ENCODE measurements at places on chromosomes 7 and 10. TPM values are rescaled to one million over a fixed set of nuclear protein-coding genes. Genes with fewer than 3 reads are reported as not detected.

DNA sequence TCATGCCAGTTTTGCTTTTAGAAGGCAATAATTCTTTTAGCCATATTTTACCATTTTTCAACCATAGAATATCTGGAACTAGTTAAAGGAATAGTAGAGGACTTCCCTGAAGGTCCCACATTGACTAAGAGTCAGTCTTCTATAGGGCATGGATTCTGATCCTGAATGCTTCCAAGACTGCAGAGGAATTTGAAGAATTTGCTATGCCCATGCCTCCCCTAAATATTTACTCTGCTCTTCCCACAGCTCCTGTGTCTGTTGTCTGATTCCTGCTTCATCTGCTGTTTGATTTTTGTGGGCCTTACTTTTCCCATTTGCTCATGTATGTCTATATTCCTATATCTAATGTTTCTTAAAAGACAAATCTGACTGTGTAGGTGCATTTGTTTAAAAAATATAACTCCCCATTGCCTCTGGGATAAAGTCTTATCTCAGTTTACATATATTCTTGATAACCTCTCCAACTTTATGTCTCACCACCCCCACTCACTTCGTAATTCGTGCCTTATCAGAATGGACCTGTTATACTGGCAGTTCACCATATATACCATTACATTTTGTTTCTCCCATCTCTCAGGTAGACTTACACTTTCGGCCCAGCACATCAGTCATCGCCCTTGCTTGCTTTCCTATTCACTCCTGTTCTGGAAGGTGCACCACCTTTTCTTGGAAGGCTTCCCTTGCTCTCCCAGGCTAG, 33.9 kb downstream of the LRRC4 start:
- H3K27ac ChIP-seq, result no peak overlapping the region
- no peak for DNase-seq
- H3K27me3 ChIP-seq, result no peaks in the 10 kb centered on the region
- H3K4me3 ChIP-seq, result no peak overlapping the region
- peaks cover 6% of the 10 kb centered on the region for H3K36me3 ChIP-seq
- H3K4me1 ChIP-seq, result peaks cover 61% of the 10 kb centered on the region

The FAM25G gene
- total RNA-seq, result not detected

The CFAP70 gene
- 2.2 TPM for total RNA-seq

- no peaks in the 10 kb centered on the region for H3K27me3 ChIP-seq
- peak; percentile 87 for DNase-seq
- H3K36me3 ChIP-seq, result no peaks in the 10 kb centered on the region
- H3K4me1 ChIP-seq, result peaks cover 14% of the 10 kb centered on the region
Measured at GRCh38 chr7:47179812-47180515, 401.9 kb downstream of the TNS3 start.

GRCh38 chr10:36759141-36759805, 366.1 kb upstream of the ANKRD30A start:
- H3K27ac ChIP-seq, result no peak overlapping the region
- H3K4me3 ChIP-seq, result no peak overlapping the region
- H3K4me1 ChIP-seq, result no peaks in the 10 kb centered on the region
- DNase-seq, result peak; percentile 20
- no peaks in the 10 kb centered on the region for H3K27me3 ChIP-seq

DNA sequence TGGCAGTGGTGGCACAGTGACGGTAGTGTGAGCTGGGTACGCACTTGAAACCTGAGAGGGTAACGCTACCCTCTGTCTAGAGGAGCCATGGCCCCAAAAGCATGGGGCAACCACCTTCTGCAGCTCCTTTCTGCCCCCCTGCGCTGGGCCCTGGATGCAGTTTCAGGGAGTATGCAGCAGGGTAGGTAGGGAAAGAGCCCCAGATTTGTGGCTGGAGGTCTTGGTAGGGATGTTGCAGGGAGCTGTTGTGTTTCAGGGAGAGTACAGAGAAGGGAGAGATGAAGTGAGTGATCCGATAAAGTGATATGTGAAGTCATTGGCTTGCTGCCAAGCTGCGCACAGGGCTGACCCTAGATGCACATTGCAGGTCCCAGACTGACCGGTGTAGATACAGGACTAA, 2.7 kb upstream of the PGAM2 start:
- no peak for DNase-seq
- no peak overlapping the region for H3K4me3 ChIP-seq
- peaks cover 60% of the 10 kb centered on the region for H3K4me1 ChIP-seq
- H3K27me3 ChIP-seq, result no peaks in the 10 kb centered on the region
- H3K36me3 ChIP-seq, result peaks cover 6% of the 10 kb centered on the region

DNA sequence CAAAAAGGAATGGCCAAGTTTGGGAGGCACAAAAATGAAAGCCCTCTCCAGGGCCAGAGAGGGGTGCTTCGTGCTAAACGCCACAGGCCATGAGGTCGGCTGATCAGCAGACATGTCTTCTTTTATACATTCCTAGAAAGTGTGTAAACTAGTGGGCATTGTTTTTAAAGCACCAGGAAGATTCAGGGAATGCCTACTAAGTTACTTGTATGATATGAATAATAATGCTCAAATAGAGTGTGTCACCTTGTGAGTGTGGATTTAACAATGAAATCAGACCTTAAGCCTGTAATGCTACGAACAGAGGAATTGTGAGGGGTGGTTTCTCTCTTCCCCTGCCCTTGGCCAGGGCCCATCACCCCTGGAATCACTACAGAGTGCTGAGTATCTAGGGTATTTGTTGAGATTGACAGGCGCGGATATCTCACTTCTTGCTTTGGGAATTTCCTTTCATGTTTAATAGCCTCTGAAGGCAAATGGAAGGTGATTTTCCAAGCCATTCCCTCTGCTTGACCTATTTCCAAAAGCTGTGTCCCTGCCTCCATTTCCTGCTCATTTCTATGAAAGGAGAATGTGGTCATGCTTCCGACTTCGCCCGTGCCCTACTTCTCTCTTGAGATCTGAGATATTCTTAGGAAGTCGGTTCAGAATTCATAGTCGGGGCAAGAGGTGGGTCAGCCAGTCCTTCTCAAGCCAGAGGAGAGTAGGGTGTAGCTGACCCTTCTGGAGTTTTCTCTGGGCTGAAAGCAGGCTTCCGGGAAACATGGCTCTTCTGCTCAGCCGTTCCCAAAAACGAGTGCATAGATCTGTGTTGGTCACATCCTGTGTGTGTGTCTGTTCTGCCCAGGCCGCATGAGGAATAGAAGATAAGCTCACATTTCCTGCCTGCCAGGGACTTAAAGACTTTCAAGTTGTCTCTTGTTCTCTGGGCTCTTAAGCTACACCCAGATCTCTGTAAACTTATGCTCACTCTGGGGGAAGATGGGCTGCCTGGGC, 167.8 kb upstream of the ITGB1 start:
- no peaks in the 10 kb centered on the region for H3K36me3 ChIP-seq
- no peak for DNase-seq
- H3K27me3 ChIP-seq, result no peaks in the 10 kb centered on the region
- peaks cover 12% of the 10 kb centered on the region for H3K4me1 ChIP-seq
- no peak overlapping the region for H3K4me3 ChIP-seq

DNA sequence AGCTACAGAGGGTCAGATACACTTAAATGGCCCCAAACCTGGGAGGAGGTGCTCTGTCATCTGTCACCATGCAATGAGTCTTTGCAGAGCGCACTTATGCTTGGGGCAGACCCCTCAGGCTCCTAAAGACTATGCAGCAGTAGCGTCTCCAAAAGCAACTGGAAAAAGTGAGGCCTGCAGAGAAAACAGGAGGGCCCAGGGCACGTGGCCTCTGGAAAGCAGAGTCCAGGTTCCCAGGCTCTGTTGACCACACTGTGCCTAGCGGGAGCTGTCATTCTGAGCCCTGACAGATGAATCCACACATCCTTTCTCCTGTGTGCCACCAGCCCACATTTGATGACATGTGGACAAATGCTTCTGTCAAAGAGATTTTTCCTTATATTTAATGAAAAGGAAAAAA, 66.4 kb downstream of the MINDY4 start:
- H3K27me3 ChIP-seq, result no peaks in the 10 kb centered on the region
- no peak overlapping the region for H3K27ac ChIP-seq
- DNase-seq, result no peak
- no peaks in the 10 kb centered on the region for H3K4me1 ChIP-seq
- peaks cover 8% of the 10 kb centered on the region for H3K36me3 ChIP-seq

- H3K36me3 ChIP-seq, result no peaks in the 10 kb centered on the region
- no peak overlapping the region for H3K27ac ChIP-seq
- peaks cover 5% of the 10 kb centered on the region for H3K4me1 ChIP-seq
- H3K4me3 ChIP-seq, result no peak overlapping the region
- no peak for DNase-seq
Measured at GRCh38 chr7:101547022-101547915, 81.8 kb downstream of the MYL10 start.

The OR2A12 gene
- not detected for total RNA-seq

- H3K36me3 ChIP-seq, result no peaks in the 10 kb centered on the region
- H3K4me1 ChIP-seq, result no peaks in the 10 kb centered on the region
- H3K27me3 ChIP-seq, result no peaks in the 10 kb centered on the region
- DNase-seq, result no peak
Measured at GRCh38 chr7:117010375-117011133, 57.3 kb downstream of the ST7 start.

The TAS2R41 gene
- not detected for total RNA-seq

The CTAGE15 gene
- total RNA-seq, result not detected

- no peak overlapping the region for H3K27ac ChIP-seq
- DNase-seq, result peak; percentile 47
- H3K27me3 ChIP-seq, result no peaks in the 10 kb centered on the region
- H3K4me3 ChIP-seq, result no peak overlapping the region
- no peaks in the 10 kb centered on the region for H3K36me3 ChIP-seq
Measured at GRCh38 chr10:36163827-36164226, 521.7 kb upstream of the FZD8 start.

DNA sequence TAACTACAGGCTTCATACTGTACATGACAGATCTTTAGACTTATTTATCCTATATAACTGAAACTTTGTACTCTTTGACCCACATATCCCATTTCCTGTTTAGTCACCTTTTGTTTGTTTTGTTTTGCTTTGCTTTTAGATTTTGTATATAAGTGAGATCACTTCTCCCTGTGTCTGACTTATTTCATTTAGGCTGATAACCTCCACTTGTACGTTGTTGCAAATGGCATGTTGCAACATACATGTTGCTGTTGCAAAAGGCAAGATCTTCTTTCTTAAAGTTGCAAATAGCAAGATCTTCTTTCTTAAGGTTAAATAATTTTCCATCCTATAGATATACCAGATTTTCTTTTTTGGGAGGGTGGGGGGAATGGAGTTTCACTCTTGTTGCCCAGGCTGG, 341.5 kb downstream of the OTUD1 start:
- no peak overlapping the region for H3K27ac ChIP-seq
- H3K27me3 ChIP-seq, result no peaks in the 10 kb centered on the region
- no peaks in the 10 kb centered on the region for H3K4me1 ChIP-seq
- H3K36me3 ChIP-seq, result no peaks in the 10 kb centered on the region

DNA sequence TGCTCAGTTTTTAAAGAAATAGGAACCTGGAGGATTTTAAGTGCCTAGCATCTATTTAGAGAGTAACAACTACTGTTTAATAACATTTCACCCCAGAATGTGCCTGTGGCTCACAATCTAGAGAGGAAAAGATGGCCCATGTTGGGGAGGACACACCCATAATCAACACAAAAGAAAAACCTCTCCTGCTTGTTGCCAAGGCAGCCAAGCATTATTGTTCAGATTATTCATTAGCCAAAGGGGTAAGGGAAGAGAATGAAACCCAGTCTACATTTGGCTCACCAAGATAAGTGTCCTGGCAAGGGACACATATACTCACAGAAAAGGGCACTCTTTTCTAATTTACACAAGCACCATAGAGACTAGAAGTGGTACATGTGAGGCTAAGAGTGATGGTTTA, 17.7 kb upstream of the IFIT1B start:
- H3K27ac ChIP-seq, result no peak overlapping the region
- no peaks in the 10 kb centered on the region for H3K4me1 ChIP-seq
- no peaks in the 10 kb centered on the region for H3K27me3 ChIP-seq
- H3K36me3 ChIP-seq, result no peaks in the 10 kb centered on the region

- H3K4me3 ChIP-seq, result no peak overlapping the region
- H3K27ac ChIP-seq, result no peak overlapping the region
- no peaks in the 10 kb centered on the region for H3K36me3 ChIP-seq
Measured at GRCh38 chr10:61803269-61803668, 98.2 kb upstream of the ARID5B start.

DNA sequence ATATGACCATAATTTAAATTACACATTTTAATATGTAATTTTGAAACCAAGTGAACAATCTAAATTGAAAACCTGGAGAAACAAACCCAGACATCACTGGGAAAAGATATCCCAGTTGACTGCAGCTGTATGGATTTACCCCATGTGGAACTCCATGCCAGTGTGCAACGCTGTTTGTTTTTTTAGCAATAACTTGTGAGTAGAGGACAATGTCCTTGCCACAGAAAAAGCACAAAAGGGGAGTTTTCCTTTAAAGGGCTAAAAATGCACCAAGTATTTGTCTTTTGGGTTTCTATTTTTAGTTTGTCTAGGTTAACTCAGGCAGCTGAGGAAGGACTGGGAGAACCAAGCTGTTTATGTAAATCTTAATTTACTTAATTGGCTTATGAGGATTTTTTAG, 15.1 kb upstream of the COL17A1 start:
- no peaks in the 10 kb centered on the region for H3K4me1 ChIP-seq
- H3K27me3 ChIP-seq, result no peaks in the 10 kb centered on the region
- H3K36me3 ChIP-seq, result no peaks in the 10 kb centered on the region
- no peak overlapping the region for H3K27ac ChIP-seq
- no peak for DNase-seq

DNA sequence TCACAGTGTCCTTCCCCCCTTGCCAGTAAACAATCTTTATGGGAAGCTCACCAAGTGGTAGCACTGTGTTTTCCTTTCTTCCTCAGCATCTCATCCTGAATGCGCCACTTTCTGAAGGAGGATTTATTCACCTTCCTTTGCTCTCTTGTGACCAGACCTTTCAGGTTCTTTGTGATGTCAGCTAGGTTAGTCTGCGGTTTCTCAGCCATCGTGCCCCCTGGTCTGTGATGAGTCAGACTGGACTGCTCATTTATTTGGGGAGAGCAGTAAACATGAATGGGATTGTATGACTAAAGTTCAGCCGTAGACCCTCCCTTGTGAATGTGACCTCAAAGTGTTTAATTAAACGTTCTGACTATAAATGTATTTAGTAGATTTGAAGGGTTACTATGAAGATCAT, 235.1 kb upstream of the CELF2 start:
- no peaks in the 10 kb centered on the region for H3K27me3 ChIP-seq
- DNase-seq, result no peak
- H3K27ac ChIP-seq, result no peak overlapping the region

GRCh38 chr7:33698041-33698440, 207.3 kb upstream of the BMPER start:
- H3K4me1 ChIP-seq, result no peaks in the 10 kb centered on the region
- H3K4me3 ChIP-seq, result no peak overlapping the region
- H3K27ac ChIP-seq, result no peak overlapping the region
- H3K36me3 ChIP-seq, result no peaks in the 10 kb centered on the region
- H3K27me3 ChIP-seq, result no peaks in the 10 kb centered on the region

- H3K4me3 ChIP-seq, result no peak overlapping the region
- no peaks in the 10 kb centered on the region for H3K27me3 ChIP-seq
- no peak for DNase-seq
- no peaks in the 10 kb centered on the region for H3K36me3 ChIP-seq
- no peak overlapping the region for H3K27ac ChIP-seq
Measured at GRCh38 chr10:79053081-79053434, 15.7 kb upstream of the ZMIZ1 start.

DNA sequence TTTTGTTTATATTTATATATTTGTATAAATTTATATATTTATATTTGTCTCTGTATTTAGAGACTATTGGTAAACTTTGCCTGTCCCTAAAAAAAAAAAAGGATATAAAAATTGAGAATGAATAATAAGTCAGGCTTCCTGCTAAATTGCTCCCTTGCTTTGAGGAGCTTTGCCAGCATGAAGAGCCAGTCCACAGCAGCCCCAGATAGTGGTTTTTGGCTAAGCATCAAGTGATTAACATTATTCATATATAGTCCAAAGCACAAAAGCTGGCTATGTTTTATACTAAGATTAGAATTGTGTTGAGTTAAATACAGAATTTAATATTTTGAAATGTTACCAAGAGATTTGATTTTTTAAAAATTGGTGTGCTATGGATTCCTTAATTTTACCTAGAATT, 264.9 kb upstream of the FERD3L start:
- DNase-seq, result no peak
- H3K27ac ChIP-seq, result no peak overlapping the region
- H3K27me3 ChIP-seq, result no peaks in the 10 kb centered on the region

The SEMA3A gene
- 4.1 TPM for total RNA-seq
